SJSA1 (cell line): ENCODE measurements at places on chromosomes 12 and 14. TPM values are rescaled to one million over a fixed set of nuclear protein-coding genes. Genes with fewer than 3 reads are reported as not detected.

- peak; percentile 83 for DNase-seq
These were observed at the start of gene DLST for GRCh38 chr14:74881431-74882102. DLST (plus strand) TSS chr14:74881916; CDS start chr14:74881954, 38 bp downstream.

DNA sequence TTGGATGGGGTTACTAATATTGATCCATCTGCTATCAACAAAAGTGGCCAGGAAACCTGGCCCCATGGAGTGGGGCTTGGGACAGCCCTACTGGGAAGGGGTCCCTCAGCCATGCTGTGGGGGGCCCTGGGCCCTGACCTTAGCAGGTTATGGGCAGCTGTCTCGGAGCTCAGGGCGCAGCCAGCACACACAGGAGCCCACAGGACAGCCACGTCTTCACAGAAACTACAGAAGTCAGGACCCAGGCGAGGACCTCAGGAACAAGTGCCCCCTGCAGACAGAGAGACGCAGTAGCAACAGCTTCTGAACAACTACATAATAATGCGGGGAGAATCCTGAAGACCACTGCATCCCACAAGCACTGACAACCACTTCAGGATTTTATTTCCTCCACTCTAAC lies 11.9 kb upstream of the FKBP11 start:
- DNase-seq = no peak

The CCDC77 gene
- total RNA-seq = 20.7 and 21.0 TPM in 2 replicates

- no peak for DNase-seq
These were observed 326.4 kb downstream of the NUAK1 start for GRCh38 chr12:105812366-105812765.

DNA sequence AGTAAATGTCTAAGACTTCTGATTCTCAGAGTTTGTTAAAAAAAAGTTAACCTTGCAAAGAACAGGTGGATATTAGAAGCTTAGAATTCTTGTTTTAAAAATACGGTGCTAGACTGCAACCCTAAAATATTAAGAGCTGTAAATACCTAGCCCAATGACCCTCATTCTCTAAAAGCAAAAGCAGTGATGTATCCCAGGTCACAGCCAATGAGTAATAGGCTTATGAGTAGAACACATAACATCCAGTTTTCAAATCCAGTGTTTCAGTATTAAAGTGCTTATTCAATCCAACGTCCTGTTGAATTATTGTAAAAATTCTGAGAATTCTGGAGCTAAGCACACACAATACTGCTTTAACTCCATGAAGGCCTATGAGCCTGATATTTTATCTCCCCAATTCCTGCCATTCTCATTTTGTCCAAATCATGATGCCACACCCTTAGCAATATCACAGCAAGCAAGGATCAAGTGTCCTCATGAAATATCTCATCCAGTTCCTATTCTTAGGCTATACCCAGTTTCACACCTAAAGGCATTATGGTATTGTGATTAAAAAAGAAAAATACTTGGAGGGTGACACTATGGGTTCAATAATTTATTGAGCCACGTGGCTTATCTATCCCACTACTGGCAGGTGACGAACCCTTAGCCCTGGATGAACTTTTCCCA lies 15.3 kb upstream of the ARID4A start:
- no peak for DNase-seq

DNA sequence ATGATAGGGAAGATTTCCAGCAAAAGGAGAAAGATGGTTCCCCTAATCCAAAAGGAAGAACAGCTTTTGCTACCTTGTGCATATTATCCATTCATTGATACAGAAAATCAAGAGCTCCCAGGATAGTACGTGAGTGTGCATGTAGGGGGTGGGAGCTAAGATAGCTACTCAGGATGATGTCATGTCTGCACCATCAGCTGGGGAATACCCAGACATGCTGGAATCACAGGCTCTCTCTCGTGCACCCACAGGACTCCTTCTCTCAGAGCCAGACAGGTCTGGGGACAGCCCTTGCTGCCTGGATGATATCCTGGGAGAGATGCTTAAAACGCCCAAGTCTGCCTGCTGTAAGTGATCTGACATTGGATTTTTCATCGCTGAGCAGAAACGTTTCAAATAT lies 38.9 kb downstream of the FOXN3 start:
- no peak for DNase-seq

The TSPAN11 gene
- 2.2 and 2.7 TPM in 2 replicates for total RNA-seq

GRCh38 chr14:85466678-85467077 lies 63.3 kb upstream of the FLRT2 start:
- DNase-seq = no peak

The TM7SF3 gene
- total RNA-seq = 52.7 and 128 TPM in 2 replicates

DNA sequence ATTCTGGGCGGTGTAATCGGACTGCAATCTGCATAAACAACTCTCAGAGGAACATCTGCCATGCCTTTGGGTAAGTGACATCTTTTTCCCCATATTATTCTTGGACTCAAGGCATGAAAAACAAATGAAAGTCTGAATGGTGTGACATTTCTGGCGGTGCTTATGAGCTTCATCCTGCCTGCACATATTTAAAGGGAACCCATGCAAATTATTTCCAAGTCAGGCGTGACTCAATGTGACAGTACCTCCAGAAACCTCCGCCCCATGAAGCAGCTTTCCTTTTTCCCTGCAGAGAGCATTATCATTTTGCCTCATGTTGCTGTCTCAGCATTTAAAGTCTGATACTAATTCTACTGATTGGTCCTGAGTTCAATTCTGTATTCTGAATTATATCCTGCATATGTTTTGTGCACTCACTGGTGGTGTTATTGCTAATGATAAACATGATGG lies 585.4 kb downstream of the SNAPC1 start:
- no peak for DNase-seq

The KRT73 gene
- not detected in 2 replicates for total RNA-seq

GRCh38 chr14:82836256-82836950 lies 1302.8 kb upstream of the SEL1L start:
- DNase-seq = no peak

GRCh38 chr12:12032260-12032791 lies 38.4 kb upstream of the BCL2L14 start:
- DNase-seq = no peak

- no peak for DNase-seq
These were observed 128.2 kb downstream of the VRK1 start for GRCh38 chr14:96925422-96925821.

The TIMELESS gene
- 7.4 and 11.9 TPM in 2 replicates for total RNA-seq

- peak; percentile 95 for DNase-seq
These were observed 25.0 kb upstream of the HMGA2 start for GRCh38 chr12:65799331-65799730.

DNA sequence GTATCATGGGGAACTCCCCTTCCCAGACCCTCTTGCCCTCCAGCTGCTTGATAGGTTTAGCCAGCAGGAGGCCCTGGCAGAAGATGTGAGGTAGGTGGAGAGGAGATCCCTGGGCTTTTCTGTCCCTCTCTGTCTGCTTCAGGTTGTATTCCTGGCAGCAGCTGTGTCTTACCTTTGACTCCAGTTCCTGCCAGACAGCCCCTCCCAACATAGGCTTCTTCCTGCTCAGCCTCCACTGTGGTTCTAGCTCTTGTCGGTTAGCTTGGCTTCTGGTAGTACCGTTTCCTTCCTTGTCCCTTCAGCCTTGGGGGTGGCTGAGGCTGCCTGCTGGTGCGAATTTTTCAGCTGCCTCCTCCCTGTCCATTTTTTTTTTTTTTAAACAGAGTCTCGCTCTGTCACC lies 215.7 kb upstream of the CRY1 start:
- DNase-seq = no peak

The HHIPL1 gene
- total RNA-seq = 0.42 TPM in 1 of 2 replicates, not detected in the other

DNA sequence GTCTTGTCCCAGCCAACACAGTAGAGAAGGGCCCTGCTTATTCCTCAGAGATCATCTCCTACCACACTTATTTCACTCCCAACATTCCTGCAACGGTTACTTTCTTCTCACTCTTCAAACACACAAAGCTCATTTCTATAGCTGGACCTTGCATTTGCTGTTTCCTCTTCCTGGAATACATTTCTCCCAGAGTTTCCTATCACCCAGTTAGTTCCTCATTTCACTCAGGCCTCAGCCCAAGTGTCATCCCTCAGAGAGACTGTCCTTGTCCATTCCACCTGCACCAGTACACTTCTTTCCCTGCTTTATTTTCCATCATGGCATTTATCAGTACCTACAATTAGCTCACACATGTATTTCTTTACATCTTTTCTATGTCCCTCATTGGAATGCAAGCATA lies 14.7 kb upstream of the STK38L start:
- no peak for DNase-seq

The FGF23 gene
- total RNA-seq = not detected in 2 replicates

GRCh38 chr14:79417961-79418360 lies 793.3 kb downstream of the DIO2 start:
- no peak for DNase-seq

DNA sequence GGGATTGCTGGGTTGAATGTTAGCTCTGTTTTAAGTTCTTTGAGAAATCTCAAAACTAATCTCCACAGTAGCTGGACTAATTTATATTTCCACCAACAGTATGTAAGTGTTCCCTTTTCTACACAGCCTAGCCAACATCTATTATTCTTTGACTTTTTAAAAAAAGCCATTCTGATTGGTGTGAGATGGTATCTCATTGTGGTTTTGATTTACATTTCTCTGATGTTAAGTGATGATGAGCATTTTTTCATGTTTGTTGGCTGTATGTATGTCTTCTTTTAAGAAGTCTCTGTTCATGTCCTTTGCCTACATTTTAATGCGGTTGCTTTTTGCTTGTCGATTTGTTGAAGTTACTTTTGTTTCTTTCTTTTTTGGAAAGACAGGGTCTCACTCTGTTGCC lies 301.1 kb upstream of the OR4E1 start:
- DNase-seq = no peak

- DNase-seq = no peak
These were observed 62.8 kb downstream of the HRK start for GRCh38 chr12:116818341-116818856.

- DNase-seq = no peak
These were observed 645.0 kb upstream of the NOVA1 start for GRCh38 chr14:27242874-27243273.

The DDX54 gene
- 45.4 and 79.6 TPM in 2 replicates for total RNA-seq

- no peak for DNase-seq
These were observed 2.1 kb downstream of the RPS29 start for GRCh38 chr14:49584058-49584457.

DNA sequence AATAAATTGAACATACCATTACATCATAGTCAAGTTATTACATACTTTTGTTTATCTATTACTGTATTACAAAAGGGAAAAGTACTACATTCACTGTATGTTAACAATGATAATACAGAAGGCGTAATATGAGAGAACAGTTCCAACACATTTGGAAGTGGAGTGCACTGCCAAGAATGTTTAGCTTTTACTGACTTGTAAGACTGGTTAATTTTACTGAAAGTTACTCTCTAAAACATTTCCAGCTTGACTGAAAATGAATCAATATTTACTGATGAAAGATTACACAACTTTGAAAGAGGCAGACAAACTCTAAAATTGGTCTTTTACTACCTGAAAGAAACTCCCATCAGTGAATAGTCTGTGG lies 728.5 kb downstream of the FSCB start:
- DNase-seq = no peak

The RPGRIP1 gene
- not detected in 2 replicates for total RNA-seq

DNA sequence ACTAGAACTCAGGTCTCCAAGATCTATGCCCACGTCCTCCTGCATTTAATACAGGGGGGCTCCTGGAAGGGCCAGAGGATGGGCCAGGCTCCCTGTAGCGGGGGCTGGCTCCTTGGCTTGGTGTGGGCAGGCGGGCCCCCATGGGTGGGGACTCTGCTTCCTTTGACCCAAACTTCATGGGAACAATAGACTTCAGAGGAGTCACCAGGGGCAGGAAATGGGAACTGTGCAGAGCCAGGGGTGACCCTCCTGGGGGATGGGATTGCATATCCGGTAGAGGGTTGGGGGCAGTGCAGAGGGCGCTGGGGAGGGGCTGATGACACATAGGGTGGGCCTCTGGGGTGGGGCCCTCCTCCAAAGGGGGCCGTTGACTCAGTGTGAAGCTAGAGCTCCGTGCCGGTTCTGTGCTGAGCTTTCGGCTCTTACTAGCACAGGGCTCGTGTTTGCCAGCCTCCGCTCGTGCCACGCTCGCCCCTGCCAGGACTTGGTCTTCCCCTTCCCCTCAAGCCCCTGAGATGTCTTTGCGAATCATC lies 4.6 kb downstream of the TEAD4 start:
- DNase-seq = peak; percentile 86

GRCh38 chr12:51829011-51829481 lies 19.5 kb downstream of the FIGNL2 start:
- DNase-seq = no peak

The MYH6 gene
- not detected in 2 replicates for total RNA-seq

DNA sequence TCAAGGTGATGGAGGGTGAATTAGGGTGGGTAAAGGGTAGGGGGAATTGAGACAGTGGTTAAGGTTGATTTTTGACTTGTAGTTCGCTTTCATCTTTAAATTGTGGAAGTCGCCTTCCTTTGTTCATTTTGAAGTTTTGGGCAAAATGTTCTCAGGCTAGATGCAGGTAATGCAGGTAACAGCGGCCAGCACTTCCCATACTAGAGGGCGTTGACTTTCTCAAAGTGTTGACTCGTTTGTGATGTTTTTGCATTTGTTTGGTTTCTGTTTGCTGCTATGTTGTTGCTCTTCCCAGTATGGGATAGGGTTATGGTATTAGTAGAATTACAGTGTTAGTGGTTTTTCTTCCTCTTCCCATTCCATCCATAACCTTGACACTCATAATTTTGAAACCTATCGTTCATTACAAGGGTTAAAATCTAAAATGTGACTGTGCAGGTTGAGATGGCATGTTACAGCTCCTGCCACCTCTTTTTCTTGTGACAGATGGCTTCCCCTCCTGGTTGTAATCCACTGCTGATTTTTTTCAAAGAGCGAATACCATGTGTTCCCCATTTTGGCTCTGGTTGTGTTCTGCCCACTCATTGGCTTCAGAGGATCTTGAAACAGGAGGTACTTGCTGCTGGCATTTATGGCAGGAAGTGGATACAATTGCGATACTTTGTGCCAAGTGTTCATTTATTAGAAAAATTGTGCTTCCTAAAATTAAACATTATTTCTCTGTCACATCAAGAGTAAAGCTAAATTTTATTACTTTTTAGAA lies 57.1 kb downstream of the ERC1 start:
- no peak for DNase-seq
